ENCODE measurements at places on chromosomes 13 and 19.

GRCh38 chr13:39602614-39603366 is at the start of gene LHFPL6:
TSS of gene LHFPL6 (minus strand) at chr13:39603193.
- peak; percentile 14 for DNase-seq

GRCh38 chr19:14116918-14117578 is 514 bp downstream of the PRKACA start:
- no peak for DNase-seq

DNA sequence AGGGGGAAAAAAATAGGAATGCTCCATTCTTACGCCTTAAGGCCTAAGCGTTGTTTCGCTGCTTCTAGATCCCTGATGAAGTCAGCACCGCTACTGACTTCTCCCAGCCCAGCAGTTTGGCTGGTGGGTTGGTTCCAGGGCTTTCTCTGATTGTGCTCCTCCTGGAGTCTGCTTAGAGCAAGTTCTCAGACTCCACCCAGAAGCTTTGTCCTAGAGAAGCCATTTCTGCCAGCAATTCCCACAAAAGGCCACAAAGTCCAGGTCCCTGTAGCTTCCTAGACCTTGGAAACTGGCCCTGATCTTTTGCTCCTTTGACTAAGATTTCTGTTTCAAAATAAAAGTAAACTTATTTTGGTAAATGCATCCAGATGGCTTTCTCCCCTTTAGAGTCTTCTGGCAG is 65.4 kb downstream of the KCTD12 start:
- DNase-seq = no peak

- no peak for DNase-seq
These were observed 92.9 kb downstream of the SOX1 start for GRCh38 chr13:112159575-112160547.

DNA sequence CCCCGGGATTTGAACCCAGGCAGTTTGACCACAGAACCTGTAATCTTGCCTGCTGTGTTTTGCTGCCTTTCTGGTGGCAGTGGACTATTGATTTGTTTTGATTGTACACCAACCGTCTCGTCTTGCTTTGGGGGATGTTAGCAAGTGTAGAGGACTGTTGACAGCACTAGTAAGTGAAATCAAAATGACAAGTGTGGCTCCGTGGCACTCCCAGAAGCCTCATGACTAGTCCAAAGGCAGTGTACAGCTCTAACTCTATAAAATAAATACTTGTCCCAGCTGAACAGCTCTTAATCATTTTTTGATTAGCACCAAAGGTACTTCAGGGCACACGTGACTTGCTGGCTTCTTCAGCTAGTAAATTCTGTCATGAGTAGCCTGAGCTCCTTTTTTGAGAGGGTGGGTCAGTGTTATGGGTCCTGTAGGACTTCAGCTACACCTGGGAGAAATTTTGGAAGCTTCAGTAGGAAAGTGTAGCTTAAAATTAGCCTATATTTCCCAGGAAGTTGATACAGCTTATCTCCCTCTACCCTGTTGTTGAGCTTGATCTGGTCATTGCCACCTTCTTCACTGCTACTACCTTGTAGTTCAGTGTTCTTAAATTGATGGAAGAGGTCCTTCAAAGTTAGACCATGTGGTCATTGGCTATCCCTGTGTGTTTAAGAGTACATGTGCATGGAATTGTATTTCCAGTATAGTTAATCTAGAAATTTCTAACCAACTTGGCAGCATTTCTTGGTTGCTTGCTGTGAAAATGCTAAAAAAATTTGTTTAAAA is 15.1 kb downstream of the TM9SF2 start:
- DNase-seq = no peak

DNA sequence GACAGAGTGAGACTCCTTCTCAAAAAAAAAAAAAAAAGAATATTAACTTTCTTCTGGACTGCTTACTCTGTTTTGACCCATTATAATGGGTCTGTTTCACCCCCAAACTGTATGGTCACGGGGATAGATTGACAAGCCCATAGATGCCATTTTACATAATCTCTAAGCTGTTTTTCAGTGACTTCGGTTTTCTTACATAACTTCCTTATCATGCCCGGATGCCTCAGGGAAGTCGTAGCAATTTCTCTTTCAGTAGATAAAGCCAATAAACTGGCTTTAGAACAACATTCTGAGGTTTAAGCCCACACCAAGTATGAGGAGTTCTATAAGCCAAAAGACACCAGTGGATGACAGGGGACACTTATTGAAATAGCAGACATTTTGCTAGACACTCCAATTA is 5.9 kb upstream of the ZNF254 start:
- DNase-seq = no peak

DNA sequence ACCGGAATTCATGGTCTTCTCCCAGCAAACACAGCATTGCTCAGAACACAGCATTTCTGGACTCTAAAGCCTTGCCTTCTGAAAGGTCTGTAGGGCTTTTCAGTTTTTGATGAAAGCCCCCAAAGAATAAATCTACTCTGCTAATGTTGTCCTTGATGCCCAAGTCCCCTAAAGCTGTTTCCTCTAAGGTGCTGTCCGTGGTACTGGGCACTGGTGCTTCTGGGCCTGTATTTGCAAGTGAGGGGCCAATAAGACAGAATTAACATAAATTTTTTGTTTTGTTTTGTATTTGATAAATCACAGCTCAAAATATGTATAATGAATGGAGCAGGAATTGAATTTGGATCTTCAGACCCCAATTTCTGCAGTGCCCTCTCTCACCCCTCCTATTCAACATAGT is 12.1 kb upstream of the LGALS13 start:
- DNase-seq = no peak

GRCh38 chr19:51091895-51092873 is 9.5 kb upstream of the KLK14 start:
- DNase-seq = no peak

GRCh38 chr13:92179223-92179622 is 780.8 kb downstream of the GPC5 start:
- DNase-seq = no peak

DNA sequence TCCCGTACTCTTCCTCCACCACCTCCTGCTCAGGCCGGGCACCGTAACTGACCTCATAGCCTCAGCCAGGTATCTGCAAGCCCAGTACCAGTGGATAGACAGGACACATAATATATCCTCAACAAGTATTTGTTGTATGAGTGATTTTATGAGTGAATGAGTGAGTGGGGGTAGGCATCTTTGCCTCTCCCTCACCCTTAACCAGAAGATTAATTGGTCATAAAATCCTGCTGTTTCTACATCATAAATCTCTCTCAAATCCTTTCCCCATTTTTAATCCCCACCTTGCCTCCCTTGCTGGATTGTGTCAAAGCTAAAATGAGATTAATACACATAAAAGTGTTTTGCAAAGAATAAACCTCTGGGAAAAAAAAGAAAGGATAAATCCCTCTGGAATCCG is 44.4 kb upstream of the HMGB1 start:
- no peak for DNase-seq

DNA sequence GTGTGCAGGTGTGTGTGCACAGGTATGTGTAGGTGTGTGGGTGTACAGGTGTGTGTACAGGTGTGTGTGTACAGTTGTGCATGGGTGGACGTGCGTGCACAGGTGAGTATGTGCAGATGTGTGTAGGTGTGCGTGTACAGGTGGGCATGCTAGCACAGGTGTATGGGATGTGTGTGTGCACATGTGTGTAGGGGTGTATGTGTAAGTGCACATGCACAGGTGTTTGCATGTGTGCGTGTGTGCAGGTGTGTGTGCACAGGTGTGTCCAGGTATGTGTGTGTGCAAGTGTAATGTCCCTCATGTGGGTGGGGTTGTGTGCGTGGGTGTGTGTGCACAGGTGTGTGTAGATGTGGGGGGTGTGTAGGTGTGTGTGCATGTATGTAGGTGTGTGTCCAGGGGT is 27.5 kb upstream of the TFDP1 start:
- DNase-seq = no peak

GRCh38 chr19:18416778-18417249 is 2.4 kb upstream of the SSBP4 start:
- no peak for DNase-seq

DNA sequence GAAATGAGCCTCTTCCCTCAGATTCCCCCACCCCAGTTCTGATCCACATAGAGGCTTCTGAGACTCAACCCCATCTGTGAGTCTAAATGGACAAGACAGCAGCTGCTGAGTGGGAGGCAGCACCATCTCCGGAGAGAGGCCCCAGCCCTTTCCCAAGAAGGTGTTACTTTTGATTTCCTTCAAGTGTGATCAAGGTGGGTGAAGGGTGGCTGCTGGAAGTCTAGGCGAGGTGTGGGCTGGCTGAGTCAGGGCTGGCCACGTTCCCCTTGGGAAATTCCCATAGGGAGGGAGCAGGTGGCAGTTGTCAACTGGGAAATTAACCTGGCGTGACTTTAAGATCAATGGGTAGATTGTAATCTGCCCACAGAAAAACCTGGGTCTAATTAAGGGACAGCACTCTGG is 148.0 kb downstream of the FOXO1 start:
- no peak for DNase-seq

DNA sequence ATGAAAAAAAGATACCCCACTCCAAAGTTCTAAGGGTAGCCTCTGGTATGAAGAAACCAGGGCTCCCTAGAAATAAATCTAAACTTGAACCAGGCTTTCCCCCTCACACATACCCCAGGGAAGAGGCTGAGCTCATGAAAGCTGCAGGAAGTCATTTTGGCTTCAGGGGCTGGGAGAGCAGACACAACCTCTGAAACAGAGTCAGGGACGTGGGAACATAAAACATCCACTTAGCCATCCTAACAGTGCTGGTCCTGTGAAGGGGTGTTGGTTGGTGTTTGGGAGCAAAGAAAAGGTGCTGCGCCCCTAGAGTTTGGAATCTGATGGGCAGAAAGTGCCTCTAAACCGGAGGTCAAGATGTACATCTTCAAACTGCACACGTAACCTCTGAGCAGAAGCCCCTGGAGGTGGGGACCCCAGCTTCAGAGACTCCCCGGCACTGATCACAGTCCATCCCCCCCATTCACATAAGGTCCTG is 15.8 kb downstream of the RAB3D start:
- DNase-seq = no peak

DNA sequence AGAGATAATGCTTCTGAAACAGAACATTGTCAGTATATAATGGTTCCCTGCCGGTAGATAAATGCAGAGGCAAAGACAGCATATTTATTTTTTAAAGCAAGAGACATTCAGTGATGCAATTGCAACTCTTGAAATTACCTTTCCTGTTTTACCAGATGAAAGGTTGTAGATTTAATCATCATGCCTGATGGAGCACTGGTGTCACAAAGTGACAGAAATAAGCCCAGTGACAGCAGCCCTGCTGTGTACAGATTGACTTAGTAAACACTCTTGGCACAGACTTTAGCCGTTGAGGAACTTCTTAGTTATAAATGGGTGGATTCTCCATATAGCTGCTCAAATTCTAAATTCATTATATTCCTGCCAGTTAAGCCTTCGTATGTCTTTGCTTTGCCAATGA is 172.5 kb downstream of the ITGBL1 start:
- no peak for DNase-seq

GRCh38 chr13:69425235-69425634 is 682.4 kb upstream of the ATXN8OS start:
- no peak for DNase-seq

DNA sequence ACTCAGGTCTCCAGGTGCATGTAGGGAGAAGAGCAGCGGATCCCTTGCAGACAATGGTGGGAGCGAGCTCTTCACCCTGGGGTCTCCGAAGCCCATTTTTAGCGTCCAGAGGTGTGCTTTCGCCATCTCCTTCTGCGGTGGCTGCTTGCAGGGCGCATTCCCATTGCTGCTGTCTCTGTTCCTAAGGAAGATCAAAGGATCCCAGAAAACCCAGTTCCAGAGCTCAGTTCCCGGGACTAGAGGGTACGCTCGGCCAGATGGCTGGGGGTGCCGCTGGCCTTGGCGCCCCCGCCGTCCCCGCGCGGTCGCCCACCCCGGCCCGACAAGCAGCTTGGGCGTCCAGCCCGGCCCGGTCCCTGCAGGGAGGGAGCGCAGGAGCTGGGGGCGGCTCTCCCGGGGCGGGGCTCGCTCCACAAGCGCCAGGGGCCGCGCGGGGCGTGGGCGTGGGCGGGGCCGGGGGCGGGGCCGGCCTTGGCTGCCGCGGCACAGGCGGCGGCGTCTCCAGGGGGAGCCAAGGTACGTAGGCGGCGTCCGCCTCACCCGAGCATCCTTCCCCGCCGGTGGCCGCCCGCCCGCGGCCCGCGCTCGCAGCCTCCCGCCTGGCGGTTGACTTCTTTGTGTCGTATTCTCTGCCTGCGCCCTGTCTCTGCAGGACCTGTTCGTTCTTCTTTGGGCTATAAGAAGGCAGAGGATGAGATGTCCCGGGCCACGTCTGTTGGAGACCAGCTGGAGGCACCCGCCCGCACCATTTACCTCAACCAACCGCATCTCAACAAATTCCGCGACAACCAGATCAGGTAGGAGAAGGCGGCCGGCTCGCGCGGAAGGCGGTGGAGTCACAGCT is 96.8 kb downstream of the ATP8A2 start:
- DNase-seq = no peak

- no peak for DNase-seq
These were observed 33.9 kb upstream of the KLF2 start for GRCh38 chr19:16290692-16291091.

GRCh38 chr13:92362717-92363116 is 863.9 kb upstream of the GPC6 start:
- DNase-seq = no peak

- no peak for DNase-seq
These were observed 5.4 kb upstream of the UBL3 start for GRCh38 chr13:29855784-29856183.

DNA sequence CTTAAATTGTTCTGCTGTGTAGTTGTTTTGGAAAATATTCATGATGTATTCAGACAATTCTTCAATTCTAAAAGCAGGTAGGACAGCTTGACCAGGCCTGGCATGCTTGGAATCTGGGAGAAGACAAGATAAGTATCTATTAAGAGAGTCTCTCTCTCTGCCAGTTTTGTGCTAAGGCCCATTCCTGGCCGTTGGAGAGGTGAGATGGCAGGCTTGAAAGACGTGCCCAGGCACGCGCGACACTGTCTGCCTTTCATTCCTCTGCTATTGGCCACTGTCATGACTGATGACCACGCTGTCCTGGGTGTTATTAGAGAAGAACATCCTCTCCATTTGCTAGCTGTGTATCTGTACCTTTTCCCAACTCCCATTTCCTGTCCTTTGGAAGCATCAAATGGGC is 90.3 kb downstream of the LHFPL6 start:
- no peak for DNase-seq

DNA sequence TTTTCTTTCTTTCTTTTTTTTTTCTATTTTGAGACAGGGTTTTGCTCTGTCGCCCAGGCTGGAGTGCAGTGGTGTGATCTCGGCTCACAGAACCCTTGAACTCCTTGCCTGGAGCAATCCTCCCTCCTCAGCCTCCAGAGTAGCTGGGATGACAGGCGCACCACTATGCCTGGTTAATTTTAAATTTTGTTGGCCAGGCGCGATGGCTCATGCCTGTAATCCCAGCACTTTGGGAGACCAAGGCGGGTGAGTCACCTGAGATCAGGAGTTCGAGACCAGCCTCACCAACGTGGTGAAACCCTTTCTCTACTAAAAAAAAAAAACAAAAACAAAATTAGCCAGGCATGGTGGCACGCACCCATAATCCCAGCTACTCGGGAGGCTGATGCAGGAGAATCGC is 8.7 kb upstream of the SBNO2 start:
- DNase-seq = no peak
